ENCODE measurements at places on chromosomes 3 and 15. TPM values are rescaled to one million over a fixed set of nuclear protein-coding genes. Genes with fewer than 3 reads are reported as not detected.

The HIGD2B gene
- total RNA-seq, result not detected

The PLOD2 gene
- total RNA-seq, result 0.39 TPM

The MB21D2 gene
- 6.8 TPM for total RNA-seq

The COL7A1 gene
- total RNA-seq, result 0.98 TPM

The DNAJC13 gene
- total RNA-seq, result 33.2 TPM

The TMEM108 gene
- 0.96 TPM for total RNA-seq

The C15orf62 gene
- total RNA-seq, result 0.60 TPM

The SEMA7A gene
- 3.1 TPM for total RNA-seq

The GHSR gene
- not detected for total RNA-seq

The NR2E3 gene
- not detected for total RNA-seq

The C2CD4A gene
- total RNA-seq, result not detected

The ADAMTS7 gene
- not detected for total RNA-seq

The GOLGA6L10 gene
- total RNA-seq, result 1.6 TPM

The ZPLD1 gene
- total RNA-seq, result not detected

The ZMYND10 gene
- total RNA-seq, result 2.9 TPM

The A4GNT gene
- total RNA-seq, result not detected

The CHRD gene
- total RNA-seq, result not detected

The GOLGA6D gene
- not detected for total RNA-seq

The TIGIT gene
- total RNA-seq, result 21.2 TPM

The FSTL1 gene
- total RNA-seq, result 0.76 TPM

The ASB14 gene
- not detected for total RNA-seq

The TMEM212 gene
- total RNA-seq, result not detected

The TRAT1 gene
- total RNA-seq, result 98.7 TPM

The TLR9 gene
- total RNA-seq, result 1.6 TPM

The POPDC2 gene
- 3.9 TPM for total RNA-seq

The ESYT3 gene
- total RNA-seq, result not detected

The ISG20 gene
- total RNA-seq, result 153 TPM

The CPA3 gene
- total RNA-seq, result 2.3 TPM

The LYZL4 gene
- not detected for total RNA-seq

The IDH3A gene
- total RNA-seq, result 60.5 TPM

The ABI3BP gene
- 0.18 TPM for total RNA-seq

The RASL12 gene
- 0.18 TPM for total RNA-seq

The ABCF3 gene
- 112 TPM for total RNA-seq

The PPM1M gene
- 76.0 TPM for total RNA-seq

The SATB1 gene
- 417 TPM for total RNA-seq

The ROPN1B gene
- not detected for total RNA-seq

The C3orf49 gene
- not detected for total RNA-seq

The SCN11A gene
- 0.23 TPM for total RNA-seq

The STT3B gene
- 105 TPM for total RNA-seq

The GOLGA8J gene
- not detected for total RNA-seq

The TMEM45A gene
- total RNA-seq, result 0.20 TPM

The STAC gene
- not detected for total RNA-seq

The CFAP161 gene
- not detected for total RNA-seq

The C3orf85 gene
- not detected for total RNA-seq

Measured in T-cell (primary cell).